NCI-H460 (cell line): ENCODE measurements at places on chromosomes 1 and 21. TPM values are rescaled to one million over a fixed set of nuclear protein-coding genes. Genes with fewer than 3 reads are reported as not detected.

Gene LRRIQ3
- 2.1 and 2.6 TPM in 2 replicates for total RNA-seq

Gene KRTAP10-10
- total RNA-seq, result not detected in 2 replicates

Gene TMPRSS2
- total RNA-seq, result not detected in 2 replicates

Gene EVI5
- total RNA-seq, result 20.5 and 25.3 TPM in 2 replicates

Gene MYBPH
- total RNA-seq, result not detected in 2 replicates

Gene SIM2
- total RNA-seq, result 5.6 and 5.7 TPM in 2 replicates

Gene ERMAP
- total RNA-seq, result 6.4 and 7.7 TPM in 2 replicates

Gene ERICH3
- not detected in 2 replicates for total RNA-seq

Gene HHIPL2
- total RNA-seq, result 24.7 and 26.0 TPM in 2 replicates

Gene ALDH4A1
- total RNA-seq, result 3.0 and 3.8 TPM in 2 replicates

Gene LMX1A
- total RNA-seq, result not detected in 2 replicates

Gene LPAR3
- total RNA-seq, result 0.57 and 1.2 TPM in 2 replicates

Gene RPTN
- not detected in 2 replicates for total RNA-seq

Gene CFHR3
- total RNA-seq, result 3.6 and 5.0 TPM in 2 replicates

Gene CD1C
- not detected in 2 replicates for total RNA-seq

Gene OR2M2
- not detected in 2 replicates for total RNA-seq

Gene TNFRSF8
- total RNA-seq, result 1.4 and 1.8 TPM in 2 replicates

Gene TDRD5
- 0.10 and 0.14 TPM in 2 replicates for total RNA-seq

Gene AMPD1
- total RNA-seq, result not detected in 2 replicates

Gene KIFAP3
- total RNA-seq, result 22.9 and 25.1 TPM in 2 replicates

Gene GNG4
- 0.25 and 0.87 TPM in 2 replicates for total RNA-seq
